Stimulated activated CD4-positive, alpha-beta T cell treated with anti-CD3 and anti-CD28 coated beads, TNF-alpha, amount 100 ng/mL, for 48 hours (primary cell): ENCODE measurements at places on chromosomes 12 and 14.

DNA sequence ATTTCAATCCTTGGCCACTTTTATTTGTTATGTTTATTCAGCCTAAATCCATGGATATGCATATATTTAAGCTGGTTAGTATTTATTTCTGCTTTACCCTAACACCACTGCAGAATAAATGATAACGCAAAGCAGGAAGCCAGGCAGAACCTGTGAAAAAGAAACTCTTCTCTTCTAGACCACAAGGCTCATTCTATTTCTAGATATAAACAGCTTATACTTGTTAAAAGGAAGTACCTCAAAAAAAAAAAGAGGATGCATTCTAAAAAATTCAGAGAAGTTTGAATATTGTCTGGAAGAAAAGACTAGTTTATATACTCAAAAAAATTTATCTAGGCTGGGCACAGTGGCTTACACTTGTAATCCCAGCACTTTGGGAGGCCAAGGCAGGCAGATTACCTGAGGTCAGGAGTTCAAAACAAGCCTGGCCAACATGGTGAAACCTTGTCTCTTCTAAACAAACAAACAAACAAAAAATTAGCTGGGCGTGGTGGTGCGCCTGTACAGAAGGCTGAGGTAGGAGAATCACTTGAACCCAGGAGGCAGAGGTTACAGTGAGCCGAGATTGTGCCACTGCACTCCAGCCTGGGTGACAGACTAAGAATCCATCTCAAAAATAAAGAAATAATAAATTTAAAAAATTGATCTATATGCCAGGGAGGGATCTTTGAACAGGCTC lies 55.8 kb downstream of the GALNT4 start:
- DNase-seq, result no peak

DNA sequence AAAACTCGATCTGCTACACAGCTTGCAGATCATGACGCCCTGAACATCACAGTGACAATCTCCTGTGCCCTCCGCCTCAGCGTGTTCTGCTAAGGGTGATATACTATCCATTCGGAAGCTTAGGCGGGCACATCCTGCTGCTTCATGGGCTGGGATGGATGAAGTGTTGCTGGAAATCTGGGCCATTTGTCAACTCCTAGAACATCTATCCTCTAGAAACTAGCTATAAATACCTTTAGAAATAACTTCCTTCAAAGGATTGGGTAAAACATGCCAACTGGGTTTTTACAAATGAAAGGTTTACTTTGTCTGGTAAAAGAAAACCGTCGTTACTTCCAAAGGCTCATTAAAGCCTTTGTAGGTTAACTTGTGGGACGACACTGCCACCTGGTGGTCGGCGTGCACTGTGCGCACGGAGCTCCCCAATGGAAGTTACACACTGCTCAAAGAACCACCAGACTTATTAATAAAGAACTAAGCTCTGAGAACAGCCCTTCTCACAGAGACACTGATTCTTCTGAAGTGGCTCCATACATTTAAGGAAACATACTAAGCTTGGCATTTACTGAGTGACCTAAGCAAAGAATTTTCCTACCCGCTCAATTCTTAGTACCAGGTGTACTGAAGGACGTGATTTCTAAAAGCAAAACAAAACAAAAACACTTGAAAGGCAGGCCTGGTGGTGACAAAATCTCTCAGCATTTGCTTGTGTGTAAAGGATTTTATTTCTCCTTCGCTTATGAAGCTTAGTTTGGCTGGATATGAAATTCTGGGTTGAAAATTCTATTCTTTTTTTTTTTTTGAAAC lies 21.6 kb upstream of the CACNA2D4 start:
- DNase-seq, result peak; percentile 80

GRCh38 chr14:100305324-100306100 lies 732 bp downstream of the SLC25A29 start:
- no peak for DNase-seq

- no peak for DNase-seq
These were observed 53.4 kb downstream of the RCOR1 start for GRCh38 chr14:102645746-102646440.

DNA sequence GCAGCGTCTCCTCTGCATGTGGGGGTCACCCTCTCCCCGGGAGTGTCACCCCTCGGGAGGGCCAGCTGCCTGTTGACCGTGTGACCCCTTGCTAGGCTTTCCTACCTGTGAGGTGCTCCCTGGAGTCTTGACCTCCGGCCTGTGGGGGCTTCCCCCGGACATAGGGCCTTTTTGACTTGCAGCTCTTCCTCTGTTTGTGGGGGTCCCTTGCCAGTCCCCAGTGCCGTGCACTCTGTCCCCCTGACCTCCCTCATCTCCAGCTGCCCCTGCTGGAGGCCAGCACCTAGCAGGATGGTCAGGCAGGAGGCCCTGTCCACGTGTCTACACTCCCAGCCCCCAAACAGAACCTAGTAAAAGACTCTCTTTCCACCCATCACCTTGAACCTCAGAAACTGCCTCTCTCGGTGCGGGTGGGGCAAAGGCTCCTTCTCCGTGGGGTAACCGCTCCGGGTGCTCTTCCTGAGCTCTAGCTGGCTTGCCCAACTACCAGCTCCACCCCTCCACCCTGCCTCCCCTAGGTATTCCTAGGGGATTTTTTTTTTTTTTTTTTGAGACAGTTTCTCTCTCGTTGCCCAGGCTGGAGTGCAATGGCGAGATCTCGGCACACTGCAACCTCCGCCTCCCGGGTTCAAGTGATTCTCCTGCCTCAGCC lies 810 bp downstream of the AACS start:
- DNase-seq, result no peak

DNA sequence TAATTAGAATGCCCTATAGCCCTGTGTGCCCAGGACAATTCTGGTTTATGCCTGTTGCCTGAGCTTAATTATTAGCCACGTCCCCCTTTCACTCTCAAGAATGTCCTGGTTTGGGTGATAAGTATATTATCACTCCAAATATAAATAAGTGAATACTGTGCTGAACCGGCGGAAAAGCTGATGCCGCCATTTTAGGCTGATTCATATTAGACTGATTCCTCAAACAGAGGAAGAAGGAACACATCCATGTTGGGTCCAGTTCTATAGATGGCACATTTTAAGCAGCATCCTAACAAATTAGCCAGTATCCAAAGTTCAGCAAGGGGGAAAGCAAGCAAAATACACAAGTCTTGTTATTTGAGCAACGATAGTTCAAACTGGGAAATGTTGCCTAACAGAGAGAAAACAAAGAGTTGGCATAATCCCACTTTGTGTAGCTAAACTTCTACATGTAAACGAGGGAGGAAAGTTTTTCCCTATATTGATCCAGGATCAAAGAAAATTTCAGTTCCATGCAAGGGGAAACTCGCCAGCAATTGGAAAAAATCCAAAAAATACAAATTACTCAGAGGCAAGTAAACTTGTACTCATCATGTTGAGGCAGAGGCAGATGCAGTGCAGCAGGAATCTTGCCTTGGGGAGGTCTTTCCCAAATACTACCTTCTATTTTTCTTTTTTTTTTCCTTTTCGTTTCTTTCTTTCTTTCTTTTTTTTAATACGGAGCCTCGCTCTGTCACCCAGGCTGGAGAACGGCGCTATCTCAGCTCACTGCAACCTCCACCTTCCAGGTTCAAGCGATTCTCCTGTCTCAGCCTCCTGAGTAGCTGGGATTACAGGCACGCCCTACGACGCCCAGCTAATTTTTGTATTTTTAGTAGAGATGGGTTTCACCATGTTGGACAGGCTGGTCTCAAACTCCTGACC lies 96.2 kb downstream of the ITPR2 start:
- DNase-seq, result no peak

GRCh38 chr14:35631071-35631805 lies 97.3 kb downstream of the INSM2 start:
- no peak for DNase-seq

DNA sequence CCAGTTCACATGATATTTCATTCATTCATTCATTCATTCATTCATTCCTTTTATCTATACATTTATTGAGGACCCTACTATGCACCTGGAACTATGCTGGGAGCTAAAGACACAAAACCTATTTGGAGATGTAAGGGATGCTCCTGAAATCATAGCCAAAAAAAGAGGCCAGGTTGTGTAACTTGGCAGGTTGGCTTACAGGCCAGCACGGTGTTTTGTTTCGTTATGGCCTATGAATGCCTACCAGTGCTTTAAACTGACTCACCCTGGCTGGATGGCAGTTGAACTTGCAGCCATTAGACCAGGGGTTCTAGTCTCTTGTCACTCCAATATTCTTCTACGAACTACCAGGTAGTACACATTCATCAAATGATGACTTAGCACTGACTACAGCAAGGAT lies 15.7 kb downstream of the MAP3K9 start:
- no peak for DNase-seq

DNA sequence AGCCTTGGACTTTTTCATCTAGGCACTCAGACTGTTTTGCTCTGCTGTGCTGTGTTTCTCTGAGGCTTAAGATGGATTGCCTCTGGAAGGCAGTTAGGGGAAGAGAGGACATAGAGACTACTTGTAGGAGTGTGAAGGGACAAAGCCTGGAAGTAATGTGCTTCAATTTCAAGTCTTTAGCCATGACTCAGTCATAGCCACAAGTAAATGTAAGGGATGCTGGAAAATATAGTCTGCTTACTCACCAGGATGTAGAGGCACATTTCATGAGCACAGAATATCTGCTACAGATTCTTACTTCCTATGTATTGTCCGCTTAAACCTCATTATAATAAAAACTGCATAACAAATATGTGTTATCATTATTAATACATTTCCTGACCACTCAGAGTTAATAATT lies 794.3 kb upstream of the NOVA1 start:
- DNase-seq, result no peak
